ENCODE measurements at places on chromosomes 3 and 15. TPM values are rescaled to one million over a fixed set of nuclear protein-coding genes. Genes with fewer than 3 reads are reported as not detected.

The GPR156 gene
- total RNA-seq, result 0.34 TPM

The BCL2A1 gene
- total RNA-seq, result not detected

The MRPL47 gene
- total RNA-seq, result 49.3 TPM

The NUTM1 gene
- total RNA-seq, result not detected

The TGM4 gene
- total RNA-seq, result 0.05 TPM

The GPR171 gene
- not detected for total RNA-seq
